Stimulated activated CD8-positive, alpha-beta memory T cell treated with anti-CD3 and anti-CD28 coated beads, Interleukin-7, amount 100 ng/mL, for 1 hour (primary cell): ENCODE measurements at places on chromosomes 5 and 9.

- no peak for DNase-seq
Observed at GRCh38 chr5:26245321-26245720, 793.1 kb downstream of the CDH9 start.

DNA sequence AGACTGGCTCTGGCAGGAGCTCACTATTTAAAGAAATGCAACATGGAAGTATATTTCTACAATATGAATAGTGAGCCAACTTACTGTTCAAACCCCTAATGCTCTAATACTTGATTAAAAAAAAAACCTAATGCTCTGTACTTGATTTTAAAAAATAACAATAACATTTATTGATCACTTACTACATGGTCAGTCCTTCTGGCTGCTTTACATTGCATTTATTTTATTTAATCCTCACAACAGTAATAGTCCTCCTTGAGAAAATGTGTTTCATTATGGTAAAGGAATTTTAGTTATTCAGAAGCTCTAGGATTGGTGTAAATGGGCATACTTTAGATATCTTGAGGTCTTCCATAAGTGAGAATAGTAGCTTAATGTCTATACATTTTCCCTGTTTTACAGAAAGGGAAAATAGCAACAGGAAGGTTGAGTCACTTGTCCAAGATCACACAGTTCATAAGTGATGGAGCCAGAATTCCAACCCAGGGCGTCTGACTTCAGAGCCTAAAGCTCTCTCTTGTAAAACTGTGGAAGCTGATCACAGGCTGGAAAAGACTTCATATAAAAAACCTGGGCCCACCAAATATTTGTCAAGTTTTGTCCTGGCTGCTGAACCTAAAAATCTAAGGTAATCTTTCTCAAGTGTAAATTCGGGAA lies 1.0 kb downstream of the STARD4 start:
- no peak for DNase-seq

DNA sequence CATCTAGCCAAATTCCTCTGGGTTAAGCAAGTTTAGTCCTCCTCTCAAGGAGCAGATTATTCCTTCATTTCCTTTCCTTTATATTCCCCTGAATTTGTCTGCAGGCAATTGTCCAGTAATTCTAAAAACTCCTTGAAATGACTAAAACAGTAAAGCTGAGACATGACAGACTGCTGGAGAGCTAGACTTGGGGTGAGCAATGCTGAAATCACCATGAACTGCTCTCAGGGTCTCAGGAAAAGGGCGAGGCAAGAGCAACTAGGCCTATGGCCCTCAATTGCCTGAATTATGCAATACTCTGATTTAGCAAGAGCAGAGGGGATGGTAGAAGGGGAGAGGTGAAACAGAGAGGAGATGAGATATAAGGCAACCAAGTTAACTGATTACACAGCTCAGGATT lies 172.9 kb upstream of the NREP start:
- DNase-seq = no peak

DNA sequence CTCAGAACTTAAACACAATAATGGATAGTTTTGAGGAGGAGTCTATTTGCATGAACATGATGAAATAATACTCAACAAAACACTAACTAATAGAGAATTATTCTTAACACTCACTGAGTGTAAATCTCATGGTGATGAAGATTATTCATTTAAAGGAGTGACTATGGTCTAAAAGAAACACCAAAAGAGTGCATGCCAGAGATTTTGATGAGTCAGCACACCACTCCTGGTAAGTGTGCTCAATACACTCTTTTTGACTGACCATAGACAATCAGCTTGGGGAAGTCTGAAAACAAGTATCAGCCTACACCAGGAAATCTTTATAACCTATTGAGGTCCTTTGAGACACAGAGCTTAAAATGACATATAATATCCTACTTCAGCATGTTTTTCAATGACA lies 6.8 kb upstream of the FST start:
- DNase-seq = no peak

DNA sequence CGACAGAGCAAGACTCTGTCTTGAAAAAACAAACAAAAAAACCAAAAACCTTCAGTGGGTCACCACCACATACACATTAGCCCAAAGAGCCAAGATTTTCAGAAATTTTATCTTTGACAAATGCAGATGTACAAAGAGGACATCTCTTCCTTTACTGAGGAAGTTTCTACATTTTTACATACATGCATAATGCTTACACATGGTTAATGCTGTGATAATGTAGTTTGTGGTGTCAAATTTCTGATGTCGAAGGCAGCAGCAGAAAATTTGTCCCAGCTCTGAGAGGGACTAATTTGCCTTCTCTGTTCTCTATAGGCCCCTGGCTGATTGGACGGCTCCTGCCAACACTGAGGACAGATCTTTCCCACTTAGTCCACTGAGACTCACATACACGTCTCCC lies 24.6 kb upstream of the C9orf40 start:
- DNase-seq = no peak

- no peak for DNase-seq
Observed at GRCh38 chr9:121599872-121600585, 51.4 kb upstream of the DAB2IP start.

DNA sequence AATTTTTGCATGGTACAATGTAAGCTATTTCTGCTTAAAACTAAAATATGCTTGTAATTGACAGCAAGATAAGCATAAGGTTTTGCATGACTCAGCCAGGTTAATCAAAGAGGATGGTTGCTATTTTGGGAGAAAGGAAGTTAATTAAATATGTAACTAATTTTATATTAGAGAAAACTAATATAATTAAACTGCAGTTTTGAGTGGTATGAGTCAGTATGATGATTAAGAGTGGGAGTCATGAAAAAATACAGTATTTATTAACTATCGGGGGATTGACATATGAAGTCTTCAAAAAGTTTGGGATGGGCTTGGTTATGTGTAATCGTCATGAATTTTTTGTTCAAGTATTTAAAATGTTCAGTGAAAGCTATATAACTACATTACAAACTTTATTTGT lies 54.0 kb upstream of the CDK20 start:
- no peak for DNase-seq

- no peak for DNase-seq
Observed at GRCh38 chr5:52801329-52801728, 13.6 kb downstream of the ITGA1 start.

DNA sequence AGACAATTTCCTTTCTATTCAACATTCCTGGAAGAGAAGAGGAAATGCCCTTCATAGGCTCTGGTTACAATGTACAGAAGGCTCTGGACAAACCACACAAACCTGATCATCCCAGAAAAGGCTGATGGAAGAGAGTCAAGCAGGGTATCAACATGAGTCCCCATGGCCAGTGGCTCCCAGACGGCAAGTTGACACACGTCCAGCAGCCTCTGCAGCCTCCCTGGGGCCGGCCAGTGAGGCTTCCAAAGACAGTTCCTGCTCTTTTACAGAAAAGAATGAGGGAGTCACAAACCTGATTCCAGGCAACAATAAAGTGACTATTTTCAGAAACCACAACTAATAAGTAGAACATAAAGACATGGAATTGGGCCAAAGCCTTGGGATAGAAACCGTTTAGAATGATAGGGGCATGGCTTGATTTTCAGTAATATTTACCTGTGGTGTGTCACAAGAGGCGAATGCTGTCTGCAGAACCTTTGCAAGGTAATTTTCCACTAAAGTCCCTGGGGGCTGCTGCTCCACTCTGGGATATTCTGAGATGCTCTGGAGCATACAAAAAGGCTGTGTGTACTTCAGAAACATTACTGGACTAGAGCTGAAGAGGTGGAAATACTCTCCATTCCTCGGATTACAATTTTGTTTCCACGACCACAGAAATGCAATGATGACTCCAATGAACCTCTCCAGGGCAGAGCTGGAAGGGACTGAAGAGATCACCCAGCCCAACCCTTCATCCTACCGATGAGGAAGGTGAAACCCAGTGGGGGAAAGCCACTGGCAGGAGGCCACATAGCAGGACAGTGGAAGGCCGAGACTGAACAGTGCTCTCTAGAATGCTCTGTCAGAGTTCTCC lies 10.4 kb downstream of the MED27 start:
- DNase-seq = no peak

DNA sequence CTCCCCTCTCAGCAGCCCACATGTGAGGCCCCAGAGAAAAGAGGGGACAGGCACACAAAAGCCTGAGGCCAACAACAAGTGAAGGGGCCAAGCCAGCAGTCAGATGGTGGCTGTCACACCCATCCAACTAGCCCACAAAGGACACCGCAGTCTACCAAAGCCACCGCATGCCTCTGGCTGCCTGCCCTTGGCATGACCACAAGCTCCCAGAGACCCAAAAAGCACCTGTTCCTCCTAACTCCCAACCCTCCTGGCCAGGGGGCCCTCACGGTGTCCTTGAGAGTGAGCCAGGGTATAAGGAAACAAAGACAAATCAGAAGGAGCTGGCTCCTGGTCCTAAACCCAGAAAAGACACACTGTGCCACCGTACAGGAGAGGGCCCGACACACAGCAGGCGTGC lies 77.8 kb upstream of the LRRTM2 start:
- no peak for DNase-seq

DNA sequence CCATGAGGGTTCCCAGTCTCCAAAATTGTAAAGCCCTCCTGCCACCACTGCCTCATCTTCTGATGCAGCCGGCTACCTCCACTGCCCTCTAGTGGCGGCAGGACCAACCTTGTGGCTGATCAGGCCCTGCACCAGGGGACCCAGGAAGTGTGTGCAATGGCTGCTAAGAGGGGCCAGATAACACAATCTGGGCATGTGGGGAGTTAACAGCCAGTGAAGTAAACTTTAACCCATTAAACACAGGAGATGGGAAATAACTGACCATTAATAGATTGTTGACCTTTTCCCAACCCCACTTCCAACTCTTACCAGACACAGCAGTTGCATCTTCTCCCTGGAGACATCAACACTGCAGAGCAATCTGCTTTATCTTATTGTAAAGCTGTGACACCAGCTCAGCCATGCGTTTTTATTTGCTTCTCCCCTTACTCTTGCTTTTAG lies 63.3 kb downstream of the FREM1 start:
- DNase-seq = peak; percentile 17

GRCh38 chr5:26193626-26194025 lies 844.8 kb downstream of the CDH9 start:
- DNase-seq = no peak

- no peak for DNase-seq
Observed at GRCh38 chr5:81164936-81165335, 68.2 kb upstream of the CKMT2 start.

DNA sequence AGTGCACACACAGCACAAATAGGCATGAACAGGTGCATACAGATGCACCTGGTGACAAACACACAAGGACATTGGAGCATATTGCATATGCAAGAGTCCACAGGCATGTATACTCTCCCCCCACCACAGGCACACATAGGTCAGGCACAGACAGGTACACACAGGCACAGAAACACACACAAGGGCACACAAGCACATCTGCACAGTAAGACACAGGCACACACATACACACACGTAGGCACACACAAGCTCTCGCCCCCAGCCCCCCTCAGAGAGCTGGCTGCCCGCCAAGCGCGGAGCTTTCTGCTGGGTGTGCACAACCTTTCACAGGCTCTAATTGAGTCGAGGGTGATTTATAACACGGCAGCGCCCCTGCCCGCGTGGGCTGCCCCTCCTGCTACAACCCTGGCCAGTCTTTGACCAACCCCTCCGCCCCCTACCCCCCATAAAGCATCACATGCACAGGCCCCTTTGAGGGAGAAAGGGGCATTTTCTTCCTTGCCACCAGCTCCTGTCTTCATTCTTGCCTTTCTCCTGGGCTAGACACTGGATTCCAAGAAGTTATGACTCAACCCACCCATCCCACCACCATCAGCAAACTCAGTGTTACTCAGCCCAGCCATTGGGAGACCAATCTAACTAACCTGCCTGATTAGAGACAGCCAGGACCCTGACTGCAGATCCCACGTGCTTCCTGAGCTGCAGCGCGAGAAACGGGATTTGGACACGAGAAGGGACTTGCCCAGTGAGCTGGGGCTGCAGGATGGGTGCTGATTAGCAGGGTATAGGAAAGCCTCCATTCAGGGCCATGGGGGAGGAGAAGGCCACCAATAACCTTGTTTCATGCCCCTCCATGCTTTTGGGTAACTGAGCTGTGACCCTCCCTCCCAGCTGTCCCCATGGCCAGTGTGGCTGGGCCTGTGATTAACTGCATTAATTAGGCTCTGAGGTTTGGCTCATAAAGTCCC lies 42.8 kb upstream of the PSD2 start:
- no peak for DNase-seq
